LoVo (cell line): ENCODE measurements at places on chromosomes 5 and 9.

DNA sequence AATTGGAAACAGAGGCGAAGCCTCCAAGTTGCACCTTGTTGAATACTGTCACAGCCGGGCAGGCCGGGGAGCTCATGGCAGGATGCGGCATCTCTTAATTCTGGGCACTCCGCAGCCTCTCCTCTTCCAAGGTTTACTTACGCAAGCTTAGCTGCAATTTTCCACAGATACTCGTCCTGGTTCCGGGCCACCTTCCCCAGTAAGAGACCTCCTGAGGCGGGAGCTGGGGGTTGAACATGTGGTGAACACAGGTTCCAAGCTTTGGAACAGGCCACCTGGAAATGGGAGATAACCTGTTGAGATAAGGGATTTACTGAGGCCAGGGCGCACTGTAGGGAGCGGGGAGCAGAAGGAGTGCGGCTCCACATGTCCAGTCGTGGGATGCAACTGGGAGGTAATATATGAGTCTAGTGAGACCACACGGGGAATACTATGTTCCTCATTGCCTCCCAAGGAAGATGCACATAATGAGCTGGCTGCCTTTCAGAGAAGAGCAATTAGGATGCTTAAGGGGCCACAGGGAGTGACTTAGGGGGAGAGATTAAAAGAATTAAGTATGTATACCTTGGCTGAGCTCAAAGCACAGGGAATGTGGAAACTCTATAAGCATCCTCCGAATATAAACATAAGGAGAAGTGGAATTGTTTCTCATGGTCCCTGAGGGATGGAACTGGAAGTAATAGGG, 335.2 kb downstream of the CWC27 start:
- no peak for DNase-seq

DNA sequence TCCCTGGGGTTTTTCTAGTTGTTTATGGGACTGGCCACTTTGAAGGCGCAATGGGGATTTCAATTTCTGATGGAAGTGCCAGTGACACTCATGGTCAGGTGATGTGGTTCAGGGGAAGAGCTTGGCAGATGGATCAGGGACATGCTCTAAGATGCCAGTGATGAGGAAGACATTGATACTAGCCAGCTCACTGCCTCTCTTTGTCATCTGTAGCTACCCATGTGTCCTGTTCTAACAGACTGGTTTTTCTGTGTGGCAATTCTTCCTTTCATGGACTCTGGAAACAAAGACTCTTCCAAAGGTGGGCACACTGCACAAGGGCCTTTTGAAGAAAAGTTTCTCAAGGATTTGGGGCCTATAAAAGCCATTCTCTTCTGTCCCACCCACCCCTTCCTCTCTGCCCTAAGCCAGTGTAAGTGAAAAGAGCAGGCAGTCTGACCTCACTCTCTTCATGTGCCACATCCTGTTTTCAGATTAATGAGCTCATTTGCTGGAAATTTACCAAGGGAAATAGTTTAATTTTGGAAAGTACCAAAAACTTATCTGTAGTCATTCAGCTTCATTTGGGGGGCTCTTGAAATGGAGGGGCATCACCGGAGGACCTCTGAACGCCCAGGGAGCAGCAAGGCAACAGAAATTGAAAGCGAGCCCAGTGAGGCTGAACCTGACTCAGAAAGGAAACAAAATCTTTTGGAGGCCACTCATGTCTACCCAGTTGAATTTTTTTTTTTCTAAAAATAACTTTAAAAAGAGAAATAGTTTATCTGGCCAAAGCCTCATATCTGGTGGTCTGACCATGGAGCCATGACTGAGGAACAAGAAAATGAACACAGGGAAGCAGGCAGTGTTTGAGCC, 4.9 kb upstream of the TRAF1 start:
- DNase-seq: no peak

GRCh38 chr5:93153461-93153860, 427.6 kb downstream of the NR2F1-AS1 start:
- DNase-seq: no peak

- DNase-seq: no peak
Measured at GRCh38 chr9:16023446-16023845, 470.6 kb downstream of the CCDC171 start.

DNA sequence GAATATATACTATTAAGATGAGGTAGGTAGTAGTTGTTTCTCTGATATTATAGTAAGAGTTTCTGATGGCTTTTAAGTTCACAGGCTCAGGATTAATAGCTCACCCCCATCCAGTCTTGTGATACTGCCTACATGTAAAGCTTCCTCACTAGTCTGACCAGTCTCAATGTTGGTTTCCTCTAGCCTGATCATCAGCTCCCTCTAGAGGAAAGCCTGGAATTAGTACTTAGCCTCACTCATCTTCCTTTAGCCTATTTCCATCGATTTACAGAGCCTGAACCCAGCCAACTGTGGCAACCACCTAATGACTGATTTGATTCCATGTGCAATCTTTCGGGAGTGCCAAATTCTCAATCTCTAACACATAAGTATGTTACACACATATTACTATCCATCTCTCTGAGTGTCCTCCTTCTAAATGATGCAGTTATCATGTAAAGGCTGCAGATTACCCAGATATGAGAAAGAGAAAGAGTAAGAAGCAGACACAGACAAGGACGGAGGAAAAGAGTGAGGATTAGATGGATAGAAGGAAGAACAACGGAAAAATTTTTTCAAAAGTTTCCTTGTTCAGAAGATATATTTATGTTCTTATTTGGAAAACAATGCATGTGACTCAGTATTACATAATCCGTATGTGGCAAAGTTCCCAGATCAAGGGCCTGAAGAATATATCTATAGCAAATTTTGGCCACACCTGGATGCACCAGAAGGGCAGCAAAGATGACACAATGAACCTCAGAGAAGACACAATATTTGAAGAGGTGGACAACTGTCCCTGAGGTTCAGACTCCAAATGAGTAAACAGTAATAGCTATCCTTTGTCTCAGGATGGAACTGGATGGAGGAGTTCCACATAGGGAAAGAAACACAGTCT, 333.7 kb downstream of the ELAVL2 start:
- peak; percentile 48 for DNase-seq

- no peak for DNase-seq
Measured at GRCh38 chr5:16538006-16538405, 72.4 kb upstream of the ZNF622 start.

- peak; percentile 31 for DNase-seq
Measured at GRCh38 chr9:36584620-36585460, 12.1 kb downstream of the MELK start.

GRCh38 chr5:2017540-2018389, 135.0 kb upstream of the IRX4 start:
- peak; percentile 14 for DNase-seq

GRCh38 chr5:133120156-133120750, 68.4 kb downstream of the HSPA4 start:
- no peak for DNase-seq

DNA sequence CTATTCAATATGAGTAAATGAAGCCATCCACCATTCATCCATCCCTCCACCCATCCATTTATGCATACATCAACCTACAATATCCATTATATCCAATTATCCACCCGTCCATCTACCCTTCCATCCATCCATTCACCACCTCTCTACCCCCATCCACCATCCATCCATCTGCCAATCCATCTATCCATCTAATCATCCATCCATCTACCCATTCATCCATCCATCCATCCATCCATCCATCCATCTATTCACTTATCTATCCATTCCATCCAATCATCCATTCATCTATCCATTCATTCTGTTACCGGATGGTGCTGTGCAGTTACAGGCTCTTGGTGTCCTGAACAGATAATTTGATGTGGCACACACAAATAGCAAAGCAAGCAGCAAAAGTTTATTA, 10.7 kb downstream of the PAEP start:
- no peak for DNase-seq

DNA sequence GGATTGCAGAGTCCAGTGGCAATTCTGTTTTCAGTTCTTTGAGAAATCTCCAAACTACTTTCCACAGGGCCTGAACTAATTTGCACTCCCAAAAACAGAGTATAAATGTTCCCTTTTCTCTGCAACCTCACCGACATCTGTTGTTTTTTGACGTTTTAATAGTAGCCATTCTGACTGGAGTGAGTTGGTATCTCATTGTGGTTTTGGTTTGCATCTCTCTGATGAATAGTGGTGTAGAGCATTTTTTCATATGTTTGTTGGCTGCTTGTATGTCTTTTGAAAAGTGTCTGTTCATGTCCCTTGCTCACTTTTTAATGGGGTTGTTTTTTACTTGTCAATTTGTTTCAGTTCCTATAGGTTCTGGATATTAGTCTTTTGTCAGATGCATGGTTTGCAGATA, 72.6 kb downstream of the PALM2AKAP2 start:
- DNase-seq: no peak

GRCh38 chr9:36382484-36382883, 17.6 kb downstream of the RNF38 start:
- no peak for DNase-seq

GRCh38 chr9:38212016-38212415, 143.0 kb upstream of the SHB start:
- DNase-seq: no peak

GRCh38 chr5:134053840-134054338, 49.1 kb upstream of the VDAC1 start:
- DNase-seq: peak; percentile 71

- DNase-seq: no peak
Measured at GRCh38 chr5:168370831-168371230, 79.4 kb downstream of the WWC1 start.

GRCh38 chr5:62465985-62466925, 53.7 kb downstream of the IPO11 start:
- DNase-seq: no peak

DNA sequence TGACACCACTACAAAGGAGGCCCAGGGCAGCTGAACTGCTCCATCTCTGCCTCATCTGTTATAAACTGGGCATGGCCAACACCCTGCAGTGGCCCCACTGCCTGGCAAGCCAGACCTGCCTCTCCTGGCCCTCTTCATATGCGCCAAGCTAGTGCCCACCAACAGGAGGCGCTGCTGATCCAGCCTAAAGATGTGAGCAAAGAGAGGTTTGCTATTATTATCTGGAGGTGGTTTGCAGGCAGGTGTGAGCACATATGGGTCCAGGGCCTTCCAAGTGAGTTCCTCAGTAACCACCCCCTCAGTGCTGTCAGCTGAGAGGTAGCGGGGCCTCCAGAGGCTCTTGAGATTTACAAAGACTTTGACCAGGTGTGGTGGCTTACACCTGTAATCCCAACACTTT, 232.2 kb downstream of the SYK start:
- DNase-seq: no peak

DNA sequence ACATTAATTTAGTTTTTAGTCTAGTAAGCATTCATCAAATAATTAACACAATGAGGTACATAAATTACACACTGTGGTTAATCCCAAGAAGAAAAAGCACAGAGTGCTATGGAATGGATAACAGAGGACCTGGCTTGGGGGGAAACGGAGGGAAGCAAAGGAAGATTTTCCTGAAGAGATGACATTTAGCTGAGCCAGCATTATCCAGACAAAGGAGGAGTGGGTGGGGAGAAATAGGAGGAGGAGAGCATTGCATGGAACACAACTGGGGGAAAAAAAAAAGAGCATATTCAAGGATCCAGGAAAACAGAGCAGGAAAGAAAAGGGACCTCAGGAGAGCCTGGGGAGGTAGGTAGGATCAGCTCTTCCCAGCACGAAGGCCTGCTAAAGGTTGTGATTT, 170.8 kb downstream of the DNAH5 start:
- DNase-seq: no peak

GRCh38 chr9:101463397-101463796, 27.8 kb upstream of the ALDOB start:
- no peak for DNase-seq

DNA sequence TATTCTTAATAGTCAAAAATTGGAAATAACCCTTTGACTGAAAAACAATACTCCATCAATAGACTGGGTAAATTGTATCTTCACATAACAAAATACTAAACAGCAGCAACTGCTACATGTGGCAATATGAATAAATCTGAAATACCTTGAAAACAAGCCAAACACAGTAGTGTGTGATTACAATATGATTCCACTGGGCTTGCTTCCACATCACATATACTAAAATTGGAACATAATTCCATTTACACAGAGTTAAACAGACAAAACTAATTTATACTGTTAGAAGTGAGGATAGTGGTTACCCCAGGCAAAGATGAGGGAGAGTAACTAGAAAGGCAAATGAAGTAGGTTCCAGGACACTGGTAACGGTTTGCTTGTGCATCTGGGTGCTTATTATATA, 20.4 kb downstream of the FNIP1 start:
- no peak for DNase-seq

GRCh38 chr5:101969742-101970141, 326.3 kb downstream of the SLCO4C1 start:
- no peak for DNase-seq

DNA sequence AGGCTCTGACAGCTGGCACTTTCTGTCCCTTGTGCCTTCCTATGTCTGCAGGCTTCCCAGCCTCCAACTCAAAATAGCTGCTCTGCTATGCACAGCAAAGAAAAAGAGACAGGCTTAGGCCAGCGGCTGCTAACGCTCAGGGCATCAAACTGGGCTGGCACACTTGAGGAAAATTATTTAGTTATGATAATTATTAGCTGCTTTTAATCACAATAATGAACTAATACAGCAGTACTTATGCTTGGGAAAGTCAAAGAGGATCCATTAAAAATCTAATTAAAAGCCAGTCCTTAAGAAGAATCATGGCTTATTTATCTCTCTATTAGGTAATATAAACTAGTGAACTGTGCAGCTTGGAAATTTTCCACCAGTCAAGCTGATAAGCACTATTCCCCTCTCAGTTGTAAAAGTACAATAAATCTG, 233.2 kb downstream of the SLIT3 start:
- no peak for DNase-seq

DNA sequence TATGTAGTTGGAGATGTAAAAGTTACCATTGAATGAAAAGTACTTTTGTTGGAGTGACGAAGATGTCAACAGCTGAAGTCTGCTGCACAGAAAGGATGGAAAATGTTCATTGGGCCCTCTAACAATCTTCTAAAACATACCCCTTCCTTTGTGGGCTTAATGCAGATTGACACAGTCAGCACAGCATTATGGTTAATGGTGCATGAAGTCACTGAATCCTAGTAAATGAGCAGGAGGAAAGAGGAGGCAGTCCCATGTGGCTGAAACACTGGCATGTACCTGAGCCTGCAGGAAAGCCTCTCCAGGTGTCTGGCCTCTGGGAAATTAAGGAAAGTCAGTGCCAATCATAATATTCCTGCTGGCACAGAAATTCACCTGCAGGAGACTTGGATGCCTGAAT, 153.8 kb downstream of the ARL15 start:
- no peak for DNase-seq
